ENCODE measurements at places on chromosomes 4 and X.

GRCh38 chrX:109889289-109890006 is 113.5 kb upstream of the TMEM164 start:
- no peak for DNase-seq

DNA sequence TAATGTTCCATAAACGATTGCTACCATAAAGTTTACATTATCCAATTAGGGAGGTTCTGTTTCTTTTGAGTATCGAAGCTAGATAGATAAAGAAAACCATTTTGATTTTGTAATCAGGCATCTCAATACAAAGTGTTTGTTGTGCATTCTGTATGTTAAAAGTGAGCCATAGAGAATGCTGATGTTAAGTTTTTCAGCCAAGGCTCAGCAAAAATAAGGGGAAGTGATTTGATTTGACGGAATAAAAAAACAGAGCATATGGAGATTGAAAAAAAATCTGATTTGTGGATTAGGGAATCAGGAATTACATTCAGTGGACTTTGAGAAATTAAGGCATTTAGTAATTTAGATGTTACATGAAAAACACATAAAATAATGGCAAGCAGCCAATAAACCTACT is 314.8 kb downstream of the PPP3CA start:
- no peak for DNase-seq

GRCh38 chr4:159308566-159309340 is 205.9 kb downstream of the RAPGEF2 start:
- no peak for DNase-seq

DNA sequence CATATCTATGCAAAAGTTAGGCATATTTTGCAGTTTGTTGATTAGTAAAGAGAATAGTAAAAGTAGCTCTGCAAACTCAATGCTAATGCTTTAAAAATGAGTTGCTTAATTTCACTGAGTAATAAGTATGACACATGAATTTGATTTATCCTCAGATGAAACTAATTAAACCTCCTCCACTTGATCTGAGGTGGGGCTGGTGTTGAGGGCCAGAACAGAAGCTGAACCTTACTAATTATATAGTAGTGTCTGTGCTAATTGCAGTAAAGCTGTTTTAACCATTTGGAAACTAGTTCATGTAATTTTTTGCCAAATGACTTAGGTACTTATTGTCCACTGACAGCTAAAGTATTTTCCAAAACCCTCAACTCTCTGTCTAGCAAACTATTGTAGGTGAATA is 7.7 kb upstream of the PGAM4 start:
- DNase-seq = no peak

DNA sequence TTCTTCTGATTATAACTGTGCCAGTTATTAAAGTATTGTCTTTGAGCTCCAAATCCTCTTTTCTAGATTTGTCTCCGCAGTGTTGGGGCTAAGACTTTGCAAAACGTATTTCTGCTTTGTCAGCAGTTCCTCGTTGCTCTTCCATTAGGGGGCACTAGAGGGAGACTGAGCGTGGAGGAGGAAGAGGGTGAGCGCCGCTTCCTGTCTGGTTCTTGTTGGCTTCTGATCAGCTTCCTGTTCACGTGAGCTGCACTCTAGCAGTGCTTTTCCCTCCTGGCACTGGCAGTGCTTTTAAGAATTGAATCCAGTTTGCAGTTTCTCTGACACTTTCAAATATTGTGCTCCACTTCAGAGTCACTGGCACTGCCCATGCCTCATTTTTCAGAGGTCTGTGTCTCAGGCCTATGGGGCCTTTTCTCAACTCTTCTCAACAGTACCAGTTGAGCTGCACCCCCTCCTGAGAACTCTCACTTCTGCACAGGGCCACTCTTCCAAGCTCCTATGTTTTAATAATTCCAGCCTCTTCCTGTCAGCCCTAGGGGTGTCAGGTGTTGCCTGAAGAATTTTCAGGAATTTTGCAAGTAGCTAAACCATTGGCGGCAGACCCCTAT is 54.4 kb upstream of the LCORL start:
- no peak for DNase-seq

DNA sequence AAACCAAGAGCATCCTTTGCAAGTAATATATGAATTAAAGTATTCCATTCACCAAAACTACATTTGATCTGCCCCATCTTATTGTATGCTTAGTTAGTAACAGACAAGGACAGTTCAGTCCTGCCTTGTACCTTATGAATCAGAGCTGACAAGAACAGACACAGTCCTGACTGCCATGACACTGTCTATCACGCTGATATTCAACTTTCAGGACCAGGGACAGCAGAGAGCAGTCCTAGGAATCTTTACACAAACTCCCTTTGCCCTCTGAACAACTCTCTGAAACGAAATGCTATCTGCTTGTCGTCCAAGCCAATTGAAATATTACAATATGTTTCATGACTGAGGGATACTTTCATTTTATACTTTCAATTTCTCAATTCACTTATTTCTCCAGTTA is 268.6 kb upstream of the VCX start:
- DNase-seq = no peak

- no peak for DNase-seq
Observed at GRCh38 chr4:164648151-164648848, 105.6 kb upstream of the SMIM31 start.

Measured in SHP77 treated with DMSO at 0.1 percent for 48 hours (cell line).